Retina (tissue), 1 donor: ENCODE measurements at places on chromosomes 7 and 10.
A peak's percentile ranks its signal among the peaks of the same experiment; 100 is the strongest.

- DNase-seq: peak; percentile 18
Observed at GRCh38 chr10:125850766-125851731, 27.7 kb downstream of the BCCIP start.

- no peak for DNase-seq
Observed at GRCh38 chr7:101890749-101891523, 73.5 kb downstream of the CUX1 start.

GRCh38 chr7:139515266-139515665, 8.2 kb upstream of the CLEC2L start:
- no peak for DNase-seq

- no peak for DNase-seq
Observed at GRCh38 chr7:71776726-71777125, 635.4 kb downstream of the CALN1 start.

DNA sequence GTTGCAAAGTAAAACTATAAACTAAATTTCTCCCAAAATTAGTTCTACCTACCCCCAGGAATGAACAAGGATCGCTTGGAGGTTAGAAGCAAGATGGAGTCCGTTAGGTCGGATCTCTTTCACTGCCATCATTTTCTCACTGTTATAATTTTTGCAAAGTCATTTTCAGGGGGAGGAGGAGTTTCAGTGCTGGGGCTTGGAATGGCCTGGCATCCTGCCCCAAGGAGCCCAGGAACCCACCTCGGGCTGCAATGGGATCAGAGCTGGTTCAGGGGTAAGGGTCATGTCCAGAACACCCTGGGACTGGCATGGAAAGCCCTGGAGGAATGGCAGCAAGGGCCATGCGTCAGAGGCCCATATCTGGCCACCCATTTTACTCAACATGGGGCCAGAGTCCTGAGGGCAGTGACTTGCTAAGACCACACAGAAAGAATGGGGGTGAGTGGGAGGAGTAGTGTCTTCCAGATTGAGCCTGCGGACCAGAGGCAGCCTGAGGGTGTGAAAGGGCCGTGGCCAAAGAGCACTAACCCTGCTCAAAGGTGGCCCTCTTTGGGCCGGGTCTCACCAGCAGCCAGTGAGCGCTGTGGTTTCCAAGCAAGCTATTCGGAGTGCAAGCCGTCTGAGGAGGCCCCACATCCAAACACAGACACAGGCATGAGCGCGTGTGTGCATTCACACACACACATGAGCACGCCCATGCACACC, 31.8 kb downstream of the GPRIN2 start:
- DNase-seq: no peak

- DNase-seq: no peak
Observed at GRCh38 chr10:32050177-32050576, 6.0 kb downstream of the KIF5B start.

GRCh38 chr7:47932016-47932415, 16.2 kb downstream of the PKD1L1 start:
- no peak for DNase-seq

GRCh38 chr10:125157505-125157904, 2.9 kb downstream of the CTBP2 start:
- DNase-seq: peak; percentile 36

GRCh38 chr7:156019776-156020565, 207.7 kb upstream of the SHH start:
- DNase-seq: no peak

GRCh38 chr7:445020-445419, 74.6 kb downstream of the PDGFA start:
- DNase-seq: no peak

DNA sequence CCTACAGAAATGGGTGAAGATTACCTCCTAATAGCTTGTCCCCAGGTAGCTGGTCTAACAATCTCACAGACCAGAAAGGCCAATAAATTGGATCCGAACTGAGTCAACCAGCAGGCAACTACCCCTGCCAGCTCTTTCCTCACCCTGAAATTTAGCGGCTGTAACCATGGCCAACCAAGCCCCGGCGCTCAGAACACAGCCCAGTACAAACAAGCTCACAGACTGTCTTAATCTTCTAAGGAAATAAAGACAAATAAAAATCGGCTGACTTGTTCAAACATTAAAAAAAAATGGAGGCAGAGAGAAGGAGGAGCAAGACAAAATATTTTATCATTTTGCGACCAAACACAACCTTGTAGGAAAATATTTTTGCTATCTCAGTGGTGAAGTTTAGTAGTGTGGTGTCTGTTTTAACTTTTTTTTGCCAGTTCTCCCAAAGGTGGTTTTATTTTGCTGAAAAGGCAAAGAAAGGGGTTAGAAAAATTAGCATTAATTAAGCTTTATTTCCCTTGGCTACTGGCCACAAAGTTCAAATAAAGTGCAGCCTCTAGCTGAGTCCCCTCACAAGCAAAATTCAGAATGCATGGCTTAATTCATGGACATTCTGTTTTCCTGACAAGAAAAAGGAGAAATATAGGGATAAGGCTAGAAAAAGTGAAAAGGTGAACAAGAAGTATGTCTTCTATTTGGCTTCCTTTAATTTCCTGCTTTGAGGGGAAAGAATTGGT, 313.0 kb upstream of the NPVF start:
- DNase-seq: no peak

DNA sequence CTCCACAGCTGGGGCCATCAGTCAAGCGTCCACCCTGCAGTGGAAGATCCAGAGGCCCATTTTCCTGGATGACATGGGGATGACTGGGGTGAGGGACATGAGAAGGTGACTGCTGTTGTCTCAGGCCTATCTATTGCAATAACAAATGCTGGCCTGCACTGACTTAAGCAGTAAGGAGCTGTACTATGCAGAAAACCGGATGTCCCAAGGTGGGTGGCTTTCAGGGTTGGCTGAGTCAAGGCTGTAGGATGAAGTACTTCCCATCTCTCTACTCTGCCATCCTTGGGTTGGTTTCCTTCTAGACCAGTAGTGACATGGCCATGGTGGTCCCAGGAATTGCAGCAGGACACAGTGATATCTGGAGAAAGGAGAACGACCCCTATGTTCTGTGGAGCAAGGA, 48.1 kb downstream of the NEURL1 start:
- no peak for DNase-seq

DNA sequence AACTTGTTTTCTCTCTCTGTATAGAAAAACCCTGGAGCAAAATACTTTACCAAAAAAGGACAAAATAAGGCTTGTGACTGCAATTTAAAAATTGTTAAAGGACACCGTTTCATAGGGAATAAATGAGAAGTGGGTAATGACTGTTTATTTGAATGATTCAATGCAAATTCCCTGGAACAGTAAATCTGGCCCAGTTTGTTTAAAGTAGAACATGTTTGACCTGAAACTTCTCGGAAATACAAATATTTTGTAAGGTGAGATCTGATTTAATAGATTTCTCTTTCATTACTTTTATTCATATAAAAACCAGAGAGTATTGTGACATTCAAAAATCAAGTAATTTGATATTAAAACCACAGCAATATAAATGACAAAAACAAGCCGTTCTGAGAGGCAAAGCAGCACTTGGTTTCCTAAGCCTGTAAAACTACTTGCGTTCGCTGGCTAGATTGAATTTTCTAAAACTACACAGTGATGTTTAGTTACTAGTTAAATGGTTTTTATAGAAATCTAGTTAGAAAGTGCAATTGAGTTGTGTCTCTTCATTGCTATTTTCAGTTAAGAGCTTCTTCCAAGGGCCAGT, 76.8 kb upstream of the PITRM1 start:
- no peak for DNase-seq

GRCh38 chr7:131480384-131481315, 75.8 kb downstream of the PODXL start:
- no peak for DNase-seq

- DNase-seq: no peak
Observed at GRCh38 chr7:45980973-45981372, 59.9 kb upstream of the IGFBP3 start.

- DNase-seq: no peak
Observed at GRCh38 chr7:112790586-112791003, 402 bp upstream of the TMEM168 start.

DNA sequence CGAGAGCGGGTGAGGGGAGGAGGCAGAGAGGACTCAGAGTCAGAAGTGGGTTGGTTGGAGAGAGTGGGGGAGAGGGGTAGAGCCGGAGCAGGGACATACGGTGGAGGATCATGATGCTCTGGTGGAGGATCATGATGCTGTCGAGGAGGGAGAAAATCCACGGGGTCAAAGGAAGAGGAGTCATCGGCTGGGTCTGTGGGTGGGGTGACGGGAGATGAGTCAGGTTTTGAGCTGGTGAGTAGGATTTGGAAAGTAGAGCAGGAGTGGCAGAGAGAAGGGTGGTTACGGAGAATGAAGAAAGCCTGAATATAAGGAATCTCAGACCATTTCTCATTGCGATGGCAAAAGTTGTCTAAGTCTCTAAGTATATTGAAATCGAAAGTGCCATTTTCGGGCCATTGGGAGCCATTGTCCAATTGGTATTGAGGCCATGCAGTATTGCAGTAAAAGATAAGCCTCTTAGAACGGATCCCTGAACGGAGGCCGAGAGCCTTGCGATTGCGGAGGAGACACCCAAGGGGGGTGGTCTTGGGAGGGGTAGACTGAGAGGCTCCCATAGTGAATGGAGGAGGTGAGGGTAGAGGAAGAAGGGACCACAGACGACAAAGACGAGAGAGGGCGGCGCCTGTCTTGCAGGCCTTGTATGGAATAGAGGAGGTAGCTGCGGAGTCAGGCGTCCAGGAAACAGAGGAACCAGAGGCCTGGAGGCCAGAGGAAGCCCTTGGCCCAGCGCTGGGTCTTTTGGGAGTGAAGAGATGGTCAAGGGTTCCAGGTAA, 23.8 kb downstream of the SCIN start:
- no peak for DNase-seq

DNA sequence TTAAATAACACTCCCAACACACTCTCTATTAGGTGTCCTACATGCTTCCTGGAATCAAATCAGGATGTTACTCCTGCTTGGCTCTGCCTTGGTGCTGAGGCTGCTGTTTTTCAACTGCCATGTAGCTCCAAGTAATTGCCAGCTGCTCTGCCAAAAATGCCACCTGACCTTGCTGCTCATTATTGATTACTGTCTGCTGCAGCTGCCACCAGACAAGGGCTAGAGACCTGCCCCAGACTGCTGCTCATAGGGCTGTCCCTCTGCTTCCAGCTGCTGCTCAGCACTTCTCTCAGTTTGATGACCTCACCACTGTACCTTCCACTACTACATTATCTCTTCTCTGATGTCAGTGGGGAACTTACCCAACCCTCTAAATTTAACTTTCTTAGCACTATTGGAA, 102.5 kb downstream of the PCLO start:
- DNase-seq: peak; percentile 33

- no peak for DNase-seq
Observed at GRCh38 chr10:86950349-86950748, 7.1 kb downstream of the MMRN2 start.
